ELF-1 (cell line): ENCODE measurements at places on chromosomes 2 and 18.

- no peak for DNase-seq
Observed at GRCh38 chr2:216281316-216281715, 91.0 kb downstream of the MARCHF4 start.

DNA sequence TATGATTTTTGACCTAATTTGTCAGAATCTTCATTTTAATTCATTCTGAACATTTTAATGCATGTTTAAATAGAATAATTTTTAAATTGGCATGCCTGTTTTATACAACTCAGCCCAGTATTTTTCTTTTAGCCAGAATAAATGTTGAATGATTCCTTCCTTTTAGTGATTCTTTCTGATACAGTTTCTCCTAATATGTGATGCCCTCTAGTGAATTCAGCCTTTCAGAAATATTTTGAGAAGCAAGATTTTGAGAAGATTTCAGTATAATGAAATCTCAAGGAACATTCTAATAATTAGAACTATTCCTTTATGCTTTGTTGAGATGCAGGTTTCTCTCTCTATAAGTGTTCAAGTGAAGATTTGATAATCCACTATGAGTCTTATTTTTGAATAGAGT is 28.5 kb downstream of the LCLAT1 start:
- no peak for DNase-seq

GRCh38 chr2:231174211-231174651 is 24.2 kb upstream of the ARMC9 start:
- DNase-seq, result no peak

- DNase-seq, result no peak
Observed at GRCh38 chr18:13895505-13896033, 19.8 kb downstream of the MC2R start.

- DNase-seq, result no peak
Observed at GRCh38 chr2:20226152-20226545, 1.2 kb upstream of the SDC1 start.

- no peak for DNase-seq
Observed at GRCh38 chr2:210128961-210129360, 42.2 kb downstream of the KANSL1L start.

DNA sequence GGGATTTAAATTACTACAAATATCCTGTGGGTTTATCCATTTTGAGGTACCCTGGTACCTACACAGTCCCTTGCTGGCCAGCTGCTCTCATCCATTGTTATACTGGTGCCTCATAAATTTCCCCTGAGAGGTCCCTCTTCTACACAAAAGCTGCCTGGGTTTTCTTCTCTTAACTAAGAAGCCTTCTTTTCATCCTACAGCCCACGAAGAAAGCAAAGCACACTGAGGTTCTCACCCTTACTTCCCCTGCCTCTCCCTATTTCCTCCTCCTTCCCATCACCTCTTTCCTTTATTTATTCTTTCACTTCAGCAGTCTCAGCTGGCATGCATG is 154.9 kb downstream of the CSRNP3 start:
- no peak for DNase-seq

- no peak for DNase-seq
Observed at GRCh38 chr2:138309760-138310159, 191.8 kb upstream of the SPOPL start.

DNA sequence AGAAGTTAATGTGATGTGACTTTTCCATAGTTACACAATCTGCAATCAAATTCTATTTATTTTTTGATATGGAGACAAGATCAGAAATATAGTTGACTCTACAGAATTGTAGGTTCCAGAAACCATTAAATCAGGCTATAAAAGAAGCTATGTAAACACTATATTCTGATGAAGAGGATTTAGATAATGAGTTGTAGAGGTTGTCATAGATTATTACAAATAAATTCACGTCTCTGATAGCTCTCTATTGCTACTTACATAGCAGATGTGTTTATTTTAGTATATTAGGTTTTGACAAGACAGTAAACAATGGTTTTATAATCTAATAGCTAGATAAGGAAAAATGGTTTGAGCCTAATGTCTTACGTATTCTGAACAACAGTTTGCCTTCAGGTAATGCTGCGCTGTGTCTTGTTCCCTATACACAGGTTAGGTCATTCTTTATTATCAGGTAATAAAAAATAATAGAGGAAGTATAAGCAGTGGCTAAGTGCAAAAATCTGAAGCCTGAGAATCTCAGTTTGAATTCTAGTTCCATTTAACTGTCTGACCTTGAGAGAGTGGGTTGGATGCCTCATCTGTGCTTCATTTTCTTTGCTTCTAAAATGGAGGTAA is 93.4 kb downstream of the PPP1R1C start:
- DNase-seq, result no peak

DNA sequence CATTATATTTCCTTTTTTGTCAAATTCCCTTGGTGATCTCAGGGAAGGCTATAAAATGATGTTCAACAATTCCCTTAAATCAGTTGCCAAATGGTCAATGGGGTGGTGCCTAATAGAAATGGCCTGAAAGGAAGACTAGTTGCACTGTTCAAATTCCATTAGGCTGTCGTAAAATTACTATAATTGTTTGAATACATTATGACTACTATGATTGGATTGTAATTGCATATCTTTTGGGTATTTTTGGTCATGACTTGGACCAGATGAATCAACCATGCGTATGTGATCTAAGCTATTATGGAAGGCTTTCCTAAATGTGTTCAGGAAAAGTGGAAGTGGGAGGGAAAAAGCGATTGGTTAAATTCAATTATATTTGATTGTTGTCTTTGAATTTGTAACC is 41.3 kb upstream of the KCNE4 start:
- DNase-seq, result no peak

- no peak for DNase-seq
Observed at GRCh38 chr2:11329776-11330175, 14.7 kb downstream of the ROCK2 start.

GRCh38 chr18:8413751-8414150 is 195.5 kb upstream of the RAB12 start:
- DNase-seq, result peak; percentile 18

GRCh38 chr2:177894546-177894945 is 178.0 kb downstream of the PDE11A start:
- DNase-seq, result no peak

- no peak for DNase-seq
Observed at GRCh38 chr2:692767-693166, 15.6 kb upstream of the TMEM18 start.

GRCh38 chr2:240579771-240580614 is 6.5 kb upstream of the CAPN10 start:
- DNase-seq, result peak; percentile 52

GRCh38 chr18:43692099-43692690 is 414.9 kb upstream of the SYT4 start:
- no peak for DNase-seq

- no peak for DNase-seq
Observed at GRCh38 chr2:123958011-123958410, 67.1 kb upstream of the CNTNAP5 start.
